ENCODE measurements at places on chromosomes 2 and 18.

- DNase-seq, result no peak
Observed at GRCh38 chr2:43415592-43415991, 180.2 kb downstream of the THADA start.

DNA sequence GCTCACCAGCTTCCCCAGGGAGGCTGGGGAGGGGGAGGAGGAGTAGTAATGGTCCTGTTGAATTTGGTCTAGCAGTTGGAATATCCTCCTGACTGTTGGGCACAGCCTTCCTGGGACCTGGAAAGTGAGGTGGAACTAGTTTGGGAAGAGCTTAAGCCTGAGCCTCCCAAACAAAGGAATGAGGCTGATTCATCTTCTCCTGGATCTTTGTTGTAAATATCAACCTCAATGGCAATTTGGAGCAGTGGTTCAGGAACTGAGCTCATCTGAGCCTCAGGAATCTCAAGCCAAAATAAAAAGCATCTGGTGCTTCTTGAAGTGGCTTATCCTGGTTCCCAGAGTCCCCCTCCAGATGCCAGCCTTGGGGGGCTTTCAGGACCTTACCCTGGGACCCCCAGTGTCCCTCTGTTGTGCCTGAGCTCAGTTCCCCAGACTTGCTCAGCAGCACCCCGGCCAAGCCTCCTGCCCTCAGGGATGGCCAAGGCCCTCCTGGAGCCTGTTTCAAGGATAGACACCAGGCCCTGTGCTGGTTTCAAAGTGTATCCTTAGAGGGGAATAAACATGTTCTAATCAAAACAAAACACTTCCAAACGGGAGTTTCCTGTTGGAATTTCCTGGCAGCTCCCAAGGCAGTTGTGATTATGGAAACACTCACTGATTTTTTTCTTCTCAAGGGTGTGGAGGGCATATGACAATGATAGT lies 112.6 kb downstream of the DDX1 start:
- no peak for DNase-seq

DNA sequence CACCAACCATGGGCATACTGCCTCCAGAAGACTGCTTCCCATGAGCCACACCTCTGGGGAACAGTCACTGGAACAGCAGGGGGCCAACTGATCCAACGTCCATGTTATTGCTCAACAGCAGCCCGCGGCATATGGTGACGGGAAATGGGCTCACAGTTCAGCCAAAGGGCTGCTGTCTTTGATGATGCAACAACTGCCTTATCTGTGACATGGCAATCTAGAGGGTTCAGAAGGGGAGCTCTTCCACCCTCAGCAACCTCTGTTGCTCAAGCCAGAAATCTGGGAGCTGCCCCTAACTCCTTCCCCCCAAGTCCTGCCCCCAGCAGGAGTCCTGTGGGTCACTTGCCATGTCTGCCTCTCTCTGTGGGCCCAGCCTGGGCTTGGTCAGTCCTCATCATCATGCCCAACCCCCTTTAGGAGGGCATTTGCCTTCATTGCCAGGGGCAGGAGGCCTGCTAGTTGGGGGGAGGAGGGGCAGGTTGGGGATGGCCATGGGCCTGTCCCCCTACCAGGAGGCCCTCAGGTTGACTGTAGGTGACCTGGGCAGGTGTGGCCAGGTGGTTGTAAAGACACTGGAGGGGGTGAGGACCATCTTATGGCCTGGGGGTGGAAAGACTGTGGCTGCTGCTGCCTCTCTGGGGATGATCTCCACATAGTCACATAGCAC lies 212.9 kb downstream of the CYP26B1 start:
- peak; percentile 21 for DNase-seq

DNA sequence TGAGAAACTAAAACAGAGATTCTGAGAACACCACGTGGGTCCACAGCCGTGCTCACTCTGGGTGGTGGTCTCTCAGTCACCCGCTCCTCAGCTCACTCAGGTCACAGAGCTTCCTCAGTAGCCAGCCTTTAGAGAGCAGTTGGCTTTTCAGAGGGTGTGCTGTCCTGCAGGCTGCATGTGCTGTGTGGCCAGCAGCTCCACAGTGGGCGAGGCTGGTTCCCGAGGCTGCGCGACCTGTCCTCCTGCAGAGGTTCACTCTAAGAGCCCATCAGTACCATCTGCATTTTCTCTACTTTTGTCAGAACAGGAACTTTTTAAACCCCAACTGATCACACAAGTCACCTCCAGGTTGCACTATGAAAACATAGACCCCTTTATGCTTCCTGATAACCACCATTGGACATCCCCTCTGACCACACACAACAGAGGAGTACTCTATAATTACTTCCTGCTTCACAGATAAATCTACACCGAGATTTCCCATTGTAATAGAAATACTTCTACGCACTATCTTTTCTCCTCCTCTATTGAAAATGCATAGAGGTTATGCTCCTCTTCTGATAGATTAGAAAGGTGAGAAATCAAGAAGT lies 93.1 kb downstream of the GYPC start:
- no peak for DNase-seq

- peak; percentile 67 for DNase-seq
Observed at GRCh38 chr2:21317131-21317530, 193.4 kb downstream of the TDRD15 start.

GRCh38 chr18:57618910-57619309 lies 2.7 kb downstream of the NARS1 start:
- DNase-seq, result no peak

- DNase-seq, result no peak
Observed at GRCh38 chr18:45775743-45776142, 49.7 kb upstream of the SIGLEC15 start.

GRCh38 chr2:219186754-219187456 lies 8.8 kb downstream of the RETREG2 start:
- no peak for DNase-seq

DNA sequence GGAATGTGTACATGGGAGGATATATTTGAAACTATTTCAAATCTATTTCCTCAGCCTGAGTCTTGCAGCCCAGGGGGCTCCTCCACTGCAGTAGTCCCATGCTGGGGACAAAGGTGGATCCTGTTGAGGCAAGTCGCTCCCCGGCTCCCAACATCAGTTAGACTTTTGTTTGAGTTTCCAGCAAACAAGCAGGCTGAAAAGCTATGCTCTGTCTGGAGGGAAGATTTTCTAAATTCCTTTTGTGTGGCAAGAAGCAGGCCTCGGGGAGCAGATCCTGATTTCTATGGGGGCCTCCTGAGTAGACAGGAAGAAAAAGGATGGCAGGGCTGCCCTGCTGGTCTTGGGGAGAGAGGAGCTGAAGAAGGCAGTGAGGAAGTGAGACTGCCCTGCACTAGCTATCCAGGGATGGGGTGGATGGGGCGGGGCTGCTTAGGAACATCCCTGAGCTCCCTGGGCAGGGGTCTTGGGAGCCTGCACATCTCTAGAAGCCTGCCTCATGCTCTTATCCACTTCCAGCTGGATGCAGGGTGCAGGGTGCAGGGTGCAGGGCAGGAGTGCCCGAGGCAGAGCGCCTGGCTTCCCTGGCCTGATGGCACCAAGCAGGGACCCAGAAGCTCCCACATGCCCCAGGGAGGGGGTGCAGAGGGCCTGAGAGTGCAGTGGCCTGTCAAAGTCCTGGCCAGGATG lies 6.0 kb upstream of the CIB4 start:
- no peak for DNase-seq

DNA sequence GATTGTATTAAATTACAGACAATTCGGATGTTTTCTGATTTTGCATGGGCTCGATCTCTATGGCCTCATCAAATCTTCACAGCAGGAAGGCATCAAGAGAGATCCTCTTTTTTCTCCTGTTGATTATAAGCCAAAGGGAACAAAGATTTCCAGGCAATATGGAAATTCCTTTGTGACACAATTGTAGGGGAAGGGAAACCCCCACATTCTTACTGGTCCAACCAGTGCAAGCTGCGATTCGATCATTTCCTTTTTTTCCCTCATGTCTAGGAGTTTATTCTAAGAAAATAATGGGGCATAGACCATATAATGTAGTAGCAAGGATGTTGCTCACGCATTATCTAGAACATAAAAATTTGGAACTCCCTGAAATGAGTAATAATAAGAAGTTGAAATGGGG lies 87.7 kb downstream of the LYPD6 start:
- DNase-seq, result no peak

GRCh38 chr2:120314690-120315366 lies 31.1 kb upstream of the INHBB start:
- DNase-seq, result no peak

- DNase-seq, result no peak
Observed at GRCh38 chr2:148966438-148966758, 72.1 kb upstream of the LYPD6B start.

GRCh38 chr2:196239622-196240587 lies 68.5 kb upstream of the STK17B start:
- DNase-seq, result peak; percentile 70

- no peak for DNase-seq
Observed at GRCh38 chr2:101815154-101815553, 117.6 kb downstream of the MAP4K4 start.

DNA sequence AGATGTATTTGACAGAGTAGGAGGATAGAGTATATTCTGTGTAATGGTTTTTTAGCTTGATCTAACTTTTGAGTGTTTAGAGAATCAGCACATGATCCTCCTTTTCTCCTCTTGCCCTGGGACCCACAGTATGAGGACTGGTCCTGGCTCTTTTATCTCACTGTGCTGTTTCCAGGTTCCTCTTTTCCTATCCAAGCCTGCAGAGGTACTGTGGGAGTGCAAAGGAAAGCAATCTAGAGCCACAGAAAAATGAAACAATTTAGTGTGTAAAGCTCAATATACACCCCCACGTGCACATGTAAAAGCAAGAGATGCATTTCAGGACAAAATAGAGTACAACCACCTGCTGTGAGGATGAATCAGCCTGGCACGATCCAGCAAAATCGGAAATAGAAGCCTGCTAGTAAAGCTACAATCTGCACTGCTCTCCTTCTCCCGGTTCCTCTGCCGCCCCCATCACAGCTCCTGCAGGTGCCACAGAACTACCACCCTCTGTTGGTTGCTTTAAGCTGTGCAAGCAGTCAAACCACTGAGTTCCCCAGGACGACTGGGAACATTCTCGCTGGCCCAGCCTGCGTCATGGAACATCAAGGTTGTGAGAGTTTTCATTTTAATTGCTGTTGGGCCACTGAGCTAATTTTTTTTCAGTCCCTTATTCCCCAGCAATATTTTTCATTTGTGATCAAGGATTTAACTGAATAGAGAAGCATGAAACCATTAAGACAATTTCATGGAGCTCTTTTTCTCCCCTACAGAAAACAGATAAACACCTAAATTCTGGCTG lies 47.8 kb upstream of the MAPRE3 start:
- peak; percentile 55 for DNase-seq

- DNase-seq, result no peak
Observed at GRCh38 chr2:75012080-75012479, 53.6 kb downstream of the POLE4 start.

- DNase-seq, result no peak
Observed at GRCh38 chr2:144711630-144712549, 192.0 kb upstream of the ZEB2 start.

- no peak for DNase-seq
Observed at GRCh38 chr18:44938720-44939665, 258.3 kb downstream of the SETBP1 start.

GRCh38 chr2:170368370-170368769 lies 190.4 kb downstream of the MYO3B start:
- no peak for DNase-seq

GRCh38 chr18:23239350-23239692 lies 104.0 kb downstream of the CABLES1 start:
- no peak for DNase-seq

DNA sequence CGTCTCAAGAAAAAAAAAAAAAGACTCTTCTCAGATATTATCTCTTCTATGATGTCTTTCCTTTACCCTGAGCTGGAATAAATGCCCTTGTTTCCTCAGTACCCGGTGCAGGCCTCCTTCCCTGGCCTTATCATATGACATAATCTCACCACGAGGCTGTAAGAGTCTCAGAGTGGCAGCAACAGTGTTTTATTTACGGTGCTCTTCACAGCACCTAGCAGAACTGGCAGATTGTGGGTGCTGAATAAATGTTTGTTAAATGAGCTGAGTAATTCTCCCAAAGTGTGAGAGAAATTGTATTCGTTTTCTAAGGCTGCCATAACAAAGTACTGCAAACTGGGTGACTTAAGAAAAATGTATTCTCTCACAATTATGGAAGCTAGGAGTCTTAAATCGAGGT lies 82.8 kb upstream of the CD28 start:
- DNase-seq, result no peak

DNA sequence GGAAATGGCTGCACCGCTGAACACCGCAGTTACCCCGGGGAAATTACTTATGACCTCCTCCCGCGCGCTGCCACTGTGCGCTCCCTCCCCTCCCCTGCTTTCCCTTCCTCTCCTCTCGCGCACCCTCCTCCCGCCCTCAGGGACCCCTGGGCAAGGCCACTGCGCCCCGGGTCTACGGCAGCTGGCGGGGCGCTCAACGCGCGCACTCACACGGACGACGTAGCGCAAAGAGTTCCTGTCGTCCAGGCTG lies 7.9 kb downstream of the ALPP start:
- no peak for DNase-seq

DNA sequence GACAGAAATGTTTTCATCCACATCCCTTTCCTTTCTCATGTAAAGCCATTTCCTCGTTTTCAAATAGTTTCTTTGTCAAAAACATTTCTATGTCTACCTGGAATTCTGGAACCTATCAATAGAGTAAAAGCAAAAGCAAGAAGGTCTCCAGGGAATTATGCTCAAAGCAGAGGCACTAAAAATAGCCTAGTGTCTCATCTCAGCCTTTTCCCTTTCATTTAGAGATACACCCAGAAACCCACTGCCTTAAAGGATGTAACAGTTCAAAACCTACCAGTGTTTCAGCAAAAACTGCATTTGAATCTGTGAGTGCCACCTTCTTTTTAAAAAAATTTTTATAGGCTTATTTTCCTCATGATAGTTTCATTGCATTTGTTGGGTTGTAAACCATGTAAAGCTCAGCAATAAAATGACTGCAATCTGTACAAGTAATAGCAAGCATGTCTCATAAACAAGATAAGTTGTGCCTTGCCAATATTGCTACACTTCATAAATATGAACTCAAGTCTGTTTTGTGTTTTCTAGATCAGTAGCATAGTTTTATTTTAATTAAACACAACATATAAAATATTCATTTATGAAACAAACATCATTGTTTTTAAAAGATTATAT lies 927.3 kb upstream of the ACVR2A start:
- no peak for DNase-seq

DNA sequence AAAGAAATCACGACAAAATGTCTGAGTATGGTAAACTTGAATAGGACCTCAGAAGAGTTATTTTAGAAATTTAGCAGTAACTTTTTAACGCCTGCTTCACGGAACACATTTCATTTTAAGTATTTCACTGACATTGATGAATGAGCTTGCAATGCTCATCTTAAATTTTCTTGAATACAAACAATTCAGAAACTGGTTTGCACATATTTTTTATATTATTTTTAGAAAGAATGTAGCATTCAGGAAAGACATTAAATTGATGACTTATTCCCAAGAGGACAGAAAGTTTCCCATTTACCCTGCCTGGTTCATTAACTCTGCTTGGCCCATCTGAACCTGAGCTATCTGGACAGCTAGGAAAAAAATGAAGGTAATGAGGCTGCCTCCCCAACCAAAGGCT lies 89.3 kb downstream of the MBD2 start:
- DNase-seq, result no peak

All from hematopoietic multipotent progenitor cell treated with erythropoietin and hydrocortisone succinate and interleukin-3 and kit ligand, for 8 days (in vitro differentiated cells).